CD4-positive, alpha-beta T cell treated with Interleukin-21 for 1 hour (primary cell): ENCODE measurements at places on chromosomes 16 and 17.

DNA sequence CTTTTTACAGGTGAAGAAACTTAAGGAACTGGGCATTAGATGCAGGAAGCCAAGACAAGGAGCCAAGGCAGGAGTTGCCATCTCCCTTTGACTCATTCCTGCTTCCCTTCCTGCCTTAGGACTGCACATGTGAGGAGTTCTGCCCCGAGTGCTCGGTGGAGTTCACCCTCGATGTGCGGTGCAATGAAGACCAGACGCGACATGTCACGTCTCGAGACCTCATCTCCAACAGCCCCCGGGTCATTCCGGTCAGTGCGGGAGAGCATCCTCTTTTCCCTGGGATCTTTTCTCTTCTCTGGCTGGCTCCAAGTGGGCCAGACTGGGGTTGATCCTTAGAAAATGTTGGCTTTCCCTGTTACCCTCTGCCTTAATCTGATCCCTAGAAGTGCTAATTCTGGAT is 6.6 kb downstream of the POLR2C start:
- DNase-seq = no peak

DNA sequence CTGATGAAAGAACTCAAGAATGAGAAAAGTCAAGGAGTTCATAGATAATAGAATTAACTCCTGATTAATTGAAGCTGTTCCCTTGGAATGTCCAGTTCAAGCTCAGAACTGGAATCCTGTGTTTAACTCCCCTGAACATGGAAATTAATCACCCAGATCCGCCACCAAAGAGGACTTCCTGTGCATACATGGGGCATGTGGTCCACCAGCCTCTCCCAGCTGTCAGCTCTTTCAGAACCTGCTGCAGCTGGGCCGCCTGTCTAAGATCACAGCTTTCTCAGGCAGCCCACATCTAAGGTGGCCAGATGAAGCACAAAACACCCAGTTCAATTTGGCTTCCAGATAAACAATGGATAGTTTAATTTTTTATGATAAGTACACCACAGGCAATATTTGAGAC is 203.7 kb upstream of the COX10 start:
- DNase-seq = no peak

DNA sequence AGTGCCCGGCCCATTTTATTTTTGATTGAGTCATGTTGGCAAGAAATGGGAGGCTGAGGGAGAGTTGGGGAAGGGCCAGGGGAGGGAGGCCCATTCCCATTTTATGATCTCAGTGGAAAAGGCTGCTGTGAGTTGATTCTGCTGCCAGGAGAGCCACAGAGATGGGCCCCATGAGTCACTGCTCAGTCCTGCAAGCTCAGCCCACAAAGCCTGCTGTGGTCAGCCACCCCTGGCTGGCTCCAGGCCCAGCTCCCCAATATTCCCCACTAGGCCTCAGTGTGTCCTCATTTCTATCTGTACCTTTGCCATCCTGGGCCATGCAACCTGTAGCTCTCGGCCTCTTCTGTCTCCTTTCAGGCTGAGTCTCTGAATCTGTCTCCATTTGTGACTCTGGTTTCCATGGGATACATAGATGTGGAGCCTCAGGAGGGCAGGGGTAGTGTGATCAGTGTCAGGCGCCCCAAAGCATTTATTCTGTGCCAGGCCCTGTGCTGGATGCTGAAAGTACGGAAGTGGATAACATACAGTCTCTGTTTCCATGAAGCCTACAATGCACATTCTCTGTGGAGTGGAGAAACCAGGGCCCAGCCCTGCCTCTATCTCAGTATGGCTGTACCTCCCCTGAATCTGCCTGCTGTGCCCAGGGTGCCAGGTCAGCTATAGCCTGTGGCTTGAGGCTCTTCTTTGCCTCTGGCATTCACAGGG is 1.9 kb upstream of the PLEKHG4 start:
- DNase-seq = no peak

GRCh38 chr16:55418586-55418985 is 60.4 kb upstream of the MMP2 start:
- DNase-seq = no peak

GRCh38 chr17:59001158-59001814 is 105.4 kb downstream of the TRIM37 start:
- peak; percentile 82 for DNase-seq

- no peak for DNase-seq
These were observed 23.6 kb downstream of the ALOX12B start for GRCh38 chr17:8063761-8064534.

GRCh38 chr17:78000341-78000740 is 41.8 kb downstream of the TNRC6C start:
- DNase-seq = no peak

DNA sequence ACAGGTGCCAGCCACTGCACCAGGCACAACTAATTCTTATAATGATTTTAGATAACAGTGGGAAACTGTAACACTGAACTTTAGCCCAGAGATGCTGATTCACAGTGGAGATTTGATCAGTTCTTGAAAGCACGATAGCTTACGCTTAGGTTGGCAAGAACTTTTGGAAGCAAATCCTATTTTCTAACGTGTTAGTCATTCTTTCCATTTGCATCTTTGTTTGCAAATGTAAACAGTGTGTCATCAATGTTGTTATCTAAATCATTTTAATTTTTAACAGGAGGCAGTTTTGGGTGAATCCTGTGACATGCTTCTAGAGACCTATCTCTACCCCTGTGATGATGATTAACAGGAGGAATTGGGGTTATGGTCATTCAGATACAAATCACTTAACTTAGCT is 35.7 kb upstream of the GNA13 start:
- no peak for DNase-seq

GRCh38 chr17:39138431-39139160 is 12.8 kb downstream of the PLXDC1 start:
- no peak for DNase-seq

GRCh38 chr17:80789356-80789902 is 202.2 kb upstream of the CHMP6 start:
- DNase-seq = peak; percentile 15

- peak; percentile 12 for DNase-seq
These were observed 23.7 kb downstream of the CLEC3A start for GRCh38 chr16:78045865-78046581.

GRCh38 chr17:20045476-20045875 is 36.3 kb downstream of the SPECC1 start:
- no peak for DNase-seq

- no peak for DNase-seq
These were observed 7.1 kb upstream of the ARL5C start for GRCh38 chr17:39173080-39173479.

DNA sequence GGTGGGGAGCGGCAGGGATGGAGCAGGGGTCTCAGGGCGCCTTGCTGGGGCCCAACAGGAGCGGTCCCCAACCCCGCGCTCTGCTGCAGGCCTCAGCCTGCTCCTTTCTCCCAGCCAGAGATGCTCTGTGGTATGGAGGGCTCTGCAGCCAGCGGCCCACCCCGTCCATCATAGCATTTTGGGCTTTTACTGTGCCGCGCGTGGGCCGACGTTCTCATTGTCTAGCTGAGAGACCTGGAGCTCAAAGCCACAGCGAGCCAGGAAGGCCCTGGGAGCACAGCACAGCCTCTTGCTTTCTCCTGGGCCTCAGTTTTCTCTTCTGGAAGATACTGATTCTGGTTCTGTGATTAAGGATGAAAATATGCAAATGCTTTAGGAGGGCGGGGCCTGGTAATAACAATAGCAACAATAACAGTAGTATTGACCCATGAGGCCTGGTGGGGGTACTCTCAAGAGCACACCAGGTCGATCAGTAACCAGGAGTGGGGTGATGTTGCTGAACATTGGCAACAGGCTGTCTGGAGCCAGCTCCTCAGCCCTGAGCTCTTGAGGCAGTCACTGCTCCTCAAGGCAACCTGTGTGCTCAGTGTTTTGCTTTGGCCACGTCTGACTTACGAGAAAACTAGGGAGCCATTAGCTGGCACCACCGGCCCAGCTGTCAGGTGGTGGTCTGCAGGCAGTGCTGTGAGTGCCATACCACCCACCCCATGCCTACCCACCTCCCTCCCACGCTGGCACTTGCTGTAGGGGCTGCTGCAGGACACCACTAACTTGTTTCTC is 1.1 kb upstream of the RASD1 start:
- DNase-seq = no peak

- DNase-seq = no peak
These were observed 20.1 kb downstream of the UNC13D start for GRCh38 chr17:75824050-75824552.

GRCh38 chr17:64315032-64315490 is 52.0 kb upstream of the TEX2 start:
- DNase-seq = no peak

GRCh38 chr17:65515959-65516948 is 45.2 kb downstream of the AXIN2 start:
- DNase-seq = no peak
